ENCODE measurements at places on chromosomes 6 and 20.

GRCh38 chr6:34476921-34477320, 11.0 kb downstream of the PACSIN1 start:
- DNase-seq, result no peak

DNA sequence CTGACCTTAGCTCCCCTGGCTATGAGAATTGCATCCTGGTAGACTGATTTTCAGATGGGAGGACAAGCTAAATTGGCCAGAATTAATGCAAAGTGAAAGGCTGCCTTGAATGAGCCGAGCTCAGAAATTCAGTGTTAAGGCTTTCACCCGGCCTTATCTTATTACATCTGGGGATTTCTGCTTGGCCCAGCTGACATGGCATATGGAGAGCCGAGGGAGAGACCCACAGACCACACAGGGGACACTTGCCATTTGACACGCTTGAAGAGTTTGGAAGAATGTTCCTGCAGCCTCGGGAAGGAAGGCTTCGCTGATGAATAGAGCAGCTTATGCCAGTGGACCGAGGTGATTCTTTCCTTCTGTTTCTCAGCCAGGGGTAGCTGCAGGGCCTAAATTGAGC, 9.0 kb downstream of the MOCS3 start:
- no peak for DNase-seq

- DNase-seq, result no peak
Measured at GRCh38 chr6:105667056-105667455, 264.2 kb upstream of the PREP start.

DNA sequence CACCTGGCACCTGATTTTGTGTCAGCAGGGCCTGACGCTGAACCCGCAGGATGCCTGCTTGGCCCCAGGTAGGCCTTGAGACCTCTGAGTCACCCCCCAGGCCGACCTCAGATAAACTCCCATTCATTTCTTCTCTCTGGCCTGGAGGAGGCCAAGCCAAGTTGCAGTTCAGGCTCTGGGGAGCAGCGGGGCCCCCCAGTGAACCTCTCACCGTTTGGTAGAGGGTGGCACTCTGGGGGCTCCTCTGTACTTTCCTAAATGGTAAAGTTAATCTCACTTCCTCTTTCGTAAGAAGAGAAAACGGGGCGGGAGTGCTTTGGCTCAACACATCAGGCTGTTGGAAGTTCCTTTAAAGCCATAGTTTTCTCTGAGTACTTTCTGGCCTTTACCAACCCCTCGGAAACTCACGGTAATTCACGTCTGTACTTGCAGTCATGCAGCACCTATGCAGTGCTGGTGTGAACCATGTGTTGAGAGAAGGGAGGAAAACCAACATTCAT, 2.8 kb downstream of the SIRPA start:
- peak; percentile 70 for DNase-seq

- no peak for DNase-seq
Measured at GRCh38 chr20:24109008-24109407, 120.4 kb upstream of the GGTLC1 start.

DNA sequence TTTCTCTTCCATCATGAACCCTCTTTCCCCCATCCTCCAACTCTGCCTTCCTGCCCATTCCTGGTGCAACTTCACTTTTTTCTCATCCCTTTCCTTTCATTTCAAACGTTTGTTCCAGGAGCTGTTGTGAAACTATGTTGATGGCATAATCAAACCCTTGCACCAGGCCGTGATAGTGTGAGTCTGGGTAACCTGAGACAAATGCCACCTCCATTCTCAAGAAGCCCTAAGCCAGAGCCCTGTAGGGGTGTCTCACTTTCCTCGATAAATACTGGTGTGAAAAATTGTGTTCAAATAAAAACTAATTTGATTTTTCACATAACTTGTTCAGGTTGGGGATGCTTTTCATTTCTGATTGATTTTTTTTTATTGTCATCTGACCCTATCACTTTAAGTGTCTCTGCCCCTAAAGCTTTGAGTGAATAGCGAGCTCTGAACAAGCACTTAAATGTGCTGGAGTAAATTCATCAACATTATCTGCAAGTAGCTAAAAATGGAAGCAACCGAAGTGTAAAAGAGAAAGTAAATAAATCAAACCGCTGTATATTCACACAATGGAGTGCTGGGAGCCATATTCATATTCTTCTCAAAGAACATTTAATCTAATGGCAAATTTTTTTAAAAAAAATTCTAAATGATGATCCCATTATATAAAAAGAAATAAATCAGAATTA, 303.1 kb upstream of the CDYL start:
- no peak for DNase-seq

DNA sequence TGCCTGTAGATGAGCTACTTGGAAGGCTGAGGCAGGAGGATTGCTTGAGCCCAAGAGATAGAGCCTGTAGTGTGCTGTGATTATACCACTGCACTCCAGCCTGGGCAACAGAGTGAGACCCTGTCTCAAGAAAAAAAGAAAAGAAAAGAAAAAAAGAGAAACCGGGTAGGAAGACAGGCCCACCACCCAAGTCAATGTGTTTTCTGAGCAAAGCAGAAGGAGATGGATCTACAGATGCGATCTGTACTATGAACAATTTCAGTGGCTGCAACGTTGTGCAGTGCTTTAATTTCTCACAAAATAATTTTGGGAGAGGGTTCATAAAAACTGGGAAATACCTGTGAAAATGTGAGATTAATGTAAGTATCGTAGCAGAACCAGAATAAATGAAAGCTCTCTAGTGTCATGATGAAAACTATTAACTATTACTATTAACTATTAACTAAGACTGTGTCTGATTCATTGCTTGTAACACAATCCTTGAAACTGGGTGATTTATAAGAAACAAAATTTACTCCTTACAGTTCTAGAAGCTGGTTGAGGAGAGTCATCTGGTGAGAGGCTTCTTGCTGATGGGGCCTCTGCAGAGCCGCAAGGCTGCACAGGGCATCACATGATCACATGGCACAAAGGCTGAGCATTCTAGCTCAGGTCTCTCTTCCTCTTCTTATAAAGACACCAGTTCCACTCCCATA, 233.1 kb upstream of the ZNF217 start:
- no peak for DNase-seq

GRCh38 chr6:106539936-106540335, 89.4 kb downstream of the RTN4IP1 start:
- DNase-seq, result no peak

DNA sequence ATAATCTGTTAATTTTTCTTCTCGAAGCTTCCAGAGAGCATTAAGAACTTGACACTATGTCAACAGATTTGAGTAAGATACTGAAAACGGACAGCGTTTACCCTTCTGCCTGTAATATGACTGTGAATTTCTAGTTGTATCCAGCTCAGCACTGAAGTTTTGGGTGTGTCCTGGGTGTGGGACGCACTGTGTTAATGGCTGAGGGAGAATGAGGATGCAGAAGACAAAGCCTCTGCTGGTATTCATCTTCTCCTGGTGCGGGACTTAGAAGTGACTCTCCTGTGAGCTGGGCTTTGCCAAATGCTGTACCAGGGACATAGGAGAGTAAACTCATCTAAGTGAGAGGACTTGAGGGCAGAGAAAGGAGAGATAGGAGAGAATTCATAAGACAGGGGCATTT, 90.3 kb upstream of the CLDN20 start:
- DNase-seq, result no peak

DNA sequence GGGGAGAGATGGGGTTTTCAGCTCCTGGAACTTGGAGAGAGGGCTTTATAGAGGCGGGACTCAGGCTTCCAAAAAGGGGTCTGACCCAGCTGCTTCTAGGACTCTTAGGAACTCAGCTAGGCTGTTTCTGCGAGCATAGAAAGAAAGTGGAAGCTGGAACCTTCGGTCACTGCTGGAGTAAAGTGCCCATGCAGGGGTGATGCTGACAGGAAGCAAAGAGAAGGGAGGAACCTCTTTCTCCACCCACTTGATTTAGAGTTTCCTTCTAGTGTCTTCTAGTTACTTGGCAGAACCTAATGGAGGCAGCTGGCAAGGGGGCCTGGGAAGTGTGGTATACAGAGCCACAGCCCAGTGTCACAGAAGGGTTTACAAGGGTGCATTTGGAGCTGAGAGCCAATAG, 283.6 kb downstream of the QKI start:
- DNase-seq, result no peak

DNA sequence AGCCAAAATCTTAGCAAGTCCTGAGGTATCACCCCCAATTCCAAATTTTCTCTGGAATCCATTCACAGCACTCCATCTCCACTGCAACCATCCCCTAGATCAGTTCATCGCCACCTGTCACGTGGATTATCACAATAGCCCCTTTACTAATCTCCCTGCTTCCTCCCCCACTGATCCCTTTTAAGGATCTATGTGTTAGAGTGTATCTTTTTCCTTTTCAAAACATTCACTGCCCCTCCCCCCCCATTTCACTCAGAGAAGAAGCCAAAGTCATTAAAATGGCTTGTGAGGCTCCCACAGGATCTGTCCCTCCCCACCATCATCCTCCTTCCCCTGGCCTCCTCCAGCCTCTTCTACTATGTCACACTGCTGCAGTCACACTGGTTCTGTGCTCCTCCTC, 18.4 kb upstream of the SPAG4 start:
- DNase-seq, result no peak

DNA sequence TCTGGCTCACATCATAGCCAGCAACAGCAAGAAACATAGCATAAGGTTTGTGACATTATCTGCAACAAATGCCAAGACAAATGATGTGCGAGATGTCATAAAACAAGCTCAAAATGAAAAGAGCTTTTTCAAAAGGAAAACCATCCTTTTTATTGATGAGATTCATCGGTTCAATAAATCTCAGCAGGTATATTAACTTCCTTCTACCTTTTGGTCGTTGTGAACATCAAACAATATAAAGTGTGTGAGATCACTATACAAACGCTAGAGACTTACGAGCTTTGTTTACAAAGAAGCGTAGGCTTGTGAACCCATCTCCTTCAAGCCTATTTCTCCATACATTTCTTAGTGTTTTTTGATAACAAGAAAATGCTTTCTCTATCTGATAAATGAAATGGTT, 3.5 kb downstream of the WRNIP1 start:
- no peak for DNase-seq

GRCh38 chr6:141492521-141493284, 640.0 kb upstream of the GJE1 start:
- DNase-seq, result no peak

- DNase-seq, result no peak
Measured at GRCh38 chr6:158756126-158756525, 63.0 kb downstream of the EZR start.

GRCh38 chr6:159815410-159815809, 15.3 kb downstream of the PNLDC1 start:
- DNase-seq, result no peak

DNA sequence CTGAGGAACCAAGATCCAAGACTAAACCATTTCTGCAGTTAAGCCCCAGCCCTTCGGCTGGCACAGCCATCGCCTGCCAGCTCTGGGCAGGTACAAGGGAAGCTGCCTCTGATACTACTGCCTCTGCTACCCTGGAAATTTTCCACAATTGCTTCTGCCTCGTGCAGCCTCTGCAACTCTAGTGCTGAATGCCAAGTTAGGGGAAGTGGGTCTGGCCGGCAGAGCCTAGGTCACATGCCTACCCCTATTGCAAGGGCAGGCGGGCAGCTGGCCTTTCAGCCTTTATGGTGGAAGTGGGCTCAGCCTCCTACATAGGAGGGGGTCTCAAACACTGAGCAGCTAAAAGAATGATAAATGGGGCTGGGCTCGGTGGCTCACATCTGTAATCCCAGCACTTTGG, 44.5 kb upstream of the TULP1 start:
- DNase-seq, result no peak

- peak; percentile 7 for DNase-seq
Measured at GRCh38 chr20:59823030-59823423, 110.4 kb downstream of the SYCP2 start.

DNA sequence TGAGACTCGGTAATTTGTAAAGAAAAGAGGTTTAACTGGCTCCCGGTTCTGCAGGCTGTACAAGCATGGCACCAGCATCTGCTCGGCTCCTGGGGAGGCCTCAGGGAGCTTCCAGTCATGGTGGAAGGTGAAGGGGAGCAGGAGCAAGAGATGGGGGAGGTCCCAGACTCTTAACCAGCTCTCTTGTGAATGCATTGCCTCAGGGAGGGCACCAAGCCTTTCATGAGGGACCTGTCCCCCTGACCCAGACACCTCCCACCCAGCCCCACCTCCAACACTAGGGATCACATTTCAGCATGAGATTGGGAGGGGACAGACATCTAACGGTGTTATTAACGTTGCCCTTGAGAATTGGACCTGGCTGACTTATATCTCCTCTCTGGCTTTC, 68.6 kb downstream of the PTPN1 start:
- no peak for DNase-seq

DNA sequence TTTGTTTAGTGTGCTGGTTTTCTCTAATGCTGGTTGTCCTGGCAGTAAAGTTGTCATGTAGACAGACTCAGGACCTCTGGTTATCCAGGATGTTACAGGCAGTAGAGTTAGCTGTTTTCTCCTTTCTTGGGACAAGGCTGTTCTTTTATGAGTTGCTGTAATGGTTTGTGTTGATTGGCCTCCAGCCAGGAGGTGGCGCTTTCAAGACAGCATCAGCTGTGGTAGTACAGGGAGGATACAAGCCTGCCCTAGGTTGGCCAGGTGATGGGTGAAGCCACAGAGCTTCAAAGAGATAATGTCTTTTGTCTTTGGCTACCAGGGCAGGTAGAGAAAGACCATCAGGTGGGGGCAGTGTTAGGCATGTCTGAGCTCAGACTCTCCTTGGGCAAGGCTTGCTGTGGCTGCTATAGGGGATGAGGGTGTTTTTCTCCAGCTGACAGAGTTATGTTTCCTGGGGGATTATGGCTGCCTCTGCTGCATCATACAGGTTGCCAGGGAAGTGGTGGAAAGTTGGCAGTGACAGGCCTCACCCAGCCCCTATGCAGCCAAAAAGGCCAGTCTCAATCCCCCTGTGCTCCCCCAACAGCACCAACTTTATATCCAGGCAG, 127.2 kb upstream of the TAB2 start:
- DNase-seq, result no peak

DNA sequence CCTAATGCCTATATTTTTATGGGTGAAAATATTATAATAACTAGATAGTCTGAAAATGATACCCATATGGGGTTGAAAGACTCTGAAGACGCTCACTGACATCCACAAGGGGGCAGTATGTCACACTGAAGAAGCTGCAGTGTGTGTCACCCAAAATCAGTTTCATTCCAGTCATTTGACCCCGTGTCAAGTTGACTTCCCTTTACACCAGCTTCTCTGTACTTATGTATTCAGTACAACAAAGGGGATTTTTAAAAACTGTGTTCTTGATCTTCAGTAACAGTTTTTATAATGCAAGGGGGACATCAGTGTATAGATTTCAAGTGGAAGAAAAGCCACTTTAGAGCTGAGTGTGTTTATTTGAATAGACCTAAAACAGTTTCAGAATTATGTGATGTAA, 19.3 kb downstream of the FAXC start:
- peak; percentile 74 for DNase-seq

DNA sequence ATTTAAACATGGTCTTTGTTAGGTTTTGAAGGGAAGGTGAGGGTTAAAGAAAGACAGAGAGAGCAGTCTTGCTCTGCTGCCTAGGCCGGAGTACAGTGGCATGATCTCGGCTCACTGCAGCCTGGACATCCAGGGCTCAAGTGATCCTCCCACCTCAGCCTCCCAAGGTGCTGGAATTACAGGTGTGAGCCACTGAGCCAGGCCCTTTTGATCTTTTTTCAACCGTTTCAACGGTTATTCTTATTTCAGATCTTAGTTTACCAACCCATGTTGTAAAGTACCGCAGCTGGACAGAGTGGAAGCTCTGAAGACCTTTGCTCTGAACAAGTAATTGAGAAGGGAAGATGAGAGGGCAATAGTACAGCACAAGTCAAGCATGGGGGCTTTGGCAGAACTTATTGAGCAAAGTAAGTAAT, 1.2 kb upstream of the SRPK1 start:
- no peak for DNase-seq

GRCh38 chr6:7769702-7770101, 43.8 kb downstream of the BMP6 start:
- no peak for DNase-seq

Data from GM13976 (cell line).